Body of pancreas (tissue), 4 donors: ENCODE measurements at places on chromosomes 16 and 17. TPM values are rescaled to one million over a fixed set of nuclear protein-coding genes. Genes with fewer than 3 reads are reported as not detected.

SLC2A4 gene
- total RNA-seq: 10.5 TPM

FOXO3B gene
- total RNA-seq: 4.9 TPM

ATP2A3 gene
- 49.5 TPM for total RNA-seq

CD300E gene
- not detected for total RNA-seq

SLC16A6 gene
- total RNA-seq: not detected

PHLPP2 gene
- 4.2 TPM for total RNA-seq

ZNF597 gene
- 2.3 TPM for total RNA-seq

OR4D1 gene
- not detected for total RNA-seq

HEATR9 gene
- not detected for total RNA-seq

NDE1 gene
- total RNA-seq: 11.2 TPM

KRT31 gene
- total RNA-seq: not detected

TMEM88 gene
- total RNA-seq: 16.2 TPM

SEPTIN12 gene
- total RNA-seq: not detected

BEAN1 gene
- total RNA-seq: not detected

CDH3 gene
- 0.66 TPM for total RNA-seq

KRTAP4-6 gene
- not detected for total RNA-seq

SDR42E2 gene
- total RNA-seq: 0.66 TPM

MMP28 gene
- total RNA-seq: 15.2 TPM

NOG gene
- total RNA-seq: not detected

CCL17 gene
- total RNA-seq: not detected
